ENCODE measurements at places on chromosomes 2 and 18. TPM values are rescaled to one million over a fixed set of nuclear protein-coding genes. Genes with fewer than 3 reads are reported as not detected.

The B3GNT7 gene
- total RNA-seq = 0.80 TPM

The SAG gene
- total RNA-seq = not detected

The DCC gene
- under 0.01 TPM for total RNA-seq

The FAM110C gene
- total RNA-seq = 0.16 TPM

The RAB17 gene
- not detected for total RNA-seq

The GATA6 gene
- 27.4 TPM for total RNA-seq
